ENCODE measurements at places on chromosomes 13 and 19.
A peak's percentile ranks its signal among the peaks of the same experiment; 100 is the strongest.

- no peak for DNase-seq
These were observed 18.5 kb upstream of the IGLON5 start for GRCh38 chr19:51292971-51293370.

DNA sequence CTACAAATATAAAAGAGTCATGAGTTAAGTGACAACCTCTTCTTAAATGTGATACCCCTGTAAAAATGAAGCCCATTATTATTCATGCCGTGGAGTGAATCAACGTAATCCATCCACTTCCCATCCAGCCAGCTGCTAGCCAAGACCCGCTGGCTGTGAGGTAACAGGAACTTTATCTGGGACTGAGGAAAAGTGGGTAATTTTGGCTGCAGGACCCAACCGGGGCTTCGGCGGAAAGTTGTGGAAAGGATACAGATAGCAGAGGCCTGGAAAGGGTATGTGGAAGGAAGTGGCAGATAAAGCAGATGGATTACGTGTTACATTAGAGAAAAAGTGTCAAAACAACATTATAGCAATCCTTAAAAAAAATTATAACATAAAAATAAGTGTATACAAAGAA is 48.3 kb downstream of the SLC7A1 start:
- DNase-seq: no peak

- no peak for DNase-seq
These were observed 21.1 kb downstream of the LATS2 start for GRCh38 chr13:21040120-21040826.

GRCh38 chr19:13214036-13214730 is 64.0 kb downstream of the IER2 start:
- no peak for DNase-seq

- DNase-seq: peak; percentile 55
These were observed 33.4 kb downstream of the ZNF45 start for GRCh38 chr19:43901395-43902390.

DNA sequence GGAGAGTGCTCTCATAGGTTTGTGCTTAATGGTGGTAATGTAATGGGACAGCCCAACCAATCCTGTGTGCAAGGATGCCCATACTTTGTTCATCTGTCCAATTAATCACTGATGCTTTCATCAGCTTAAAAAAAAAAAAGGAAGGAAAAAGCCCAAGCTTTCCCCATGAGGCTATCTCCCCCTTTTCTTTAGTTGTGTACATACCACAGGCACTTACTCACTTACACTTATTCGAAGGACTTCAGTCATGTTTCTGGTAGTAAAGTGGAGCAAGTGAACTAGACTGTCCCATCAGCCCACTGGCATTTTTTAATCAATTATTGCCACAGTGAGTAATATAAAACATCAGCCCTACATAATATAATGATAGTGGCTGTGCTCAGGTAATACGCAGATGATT is 183.5 kb upstream of the UFM1 start:
- DNase-seq: no peak

GRCh38 chr19:1503089-1503924 is 9.5 kb downstream of the ADAMTSL5 start:
- DNase-seq: no peak

- DNase-seq: no peak
These were observed 181.4 kb downstream of the KLF5 start for GRCh38 chr13:73240193-73240592.

- no peak for DNase-seq
These were observed 20.6 kb downstream of the ZNF558 start for GRCh38 chr19:8811315-8812172.

DNA sequence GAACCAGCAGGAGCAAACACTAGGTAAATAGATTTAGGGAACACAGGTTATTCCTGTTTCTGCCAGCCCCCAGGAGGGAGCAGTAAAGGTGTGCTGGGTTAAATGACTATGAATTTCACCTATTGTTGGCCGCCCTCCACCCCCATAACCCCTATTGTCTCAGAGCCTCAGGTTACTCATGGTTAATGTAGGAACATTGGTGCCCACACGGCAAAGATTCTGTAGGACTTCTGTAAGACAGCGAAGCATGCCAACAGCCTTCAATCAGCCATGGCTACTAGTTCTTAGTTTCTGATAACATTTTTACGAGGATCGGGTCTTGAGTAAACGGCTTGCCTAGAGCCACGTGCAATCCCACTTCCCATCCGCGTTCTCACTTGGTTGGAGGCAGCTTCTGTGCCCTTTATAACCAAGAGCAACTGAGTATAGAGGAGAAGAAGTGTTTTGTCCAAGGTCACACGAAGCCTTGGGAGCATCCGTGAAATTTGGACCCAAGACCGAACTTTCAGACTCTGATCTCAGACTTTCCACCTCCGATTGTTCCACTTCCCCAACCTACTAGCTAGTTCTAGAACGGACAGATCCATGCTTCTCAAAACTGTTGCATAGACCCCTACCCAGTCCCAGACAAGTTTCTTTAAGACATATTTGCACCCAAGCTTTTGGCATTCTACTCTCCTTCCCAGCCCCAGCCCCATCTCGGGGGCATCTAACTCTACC is 5.1 kb upstream of the CACNG8 start:
- DNase-seq: no peak

GRCh38 chr13:40963927-40964326 is 55.2 kb downstream of the ELF1 start:
- no peak for DNase-seq

DNA sequence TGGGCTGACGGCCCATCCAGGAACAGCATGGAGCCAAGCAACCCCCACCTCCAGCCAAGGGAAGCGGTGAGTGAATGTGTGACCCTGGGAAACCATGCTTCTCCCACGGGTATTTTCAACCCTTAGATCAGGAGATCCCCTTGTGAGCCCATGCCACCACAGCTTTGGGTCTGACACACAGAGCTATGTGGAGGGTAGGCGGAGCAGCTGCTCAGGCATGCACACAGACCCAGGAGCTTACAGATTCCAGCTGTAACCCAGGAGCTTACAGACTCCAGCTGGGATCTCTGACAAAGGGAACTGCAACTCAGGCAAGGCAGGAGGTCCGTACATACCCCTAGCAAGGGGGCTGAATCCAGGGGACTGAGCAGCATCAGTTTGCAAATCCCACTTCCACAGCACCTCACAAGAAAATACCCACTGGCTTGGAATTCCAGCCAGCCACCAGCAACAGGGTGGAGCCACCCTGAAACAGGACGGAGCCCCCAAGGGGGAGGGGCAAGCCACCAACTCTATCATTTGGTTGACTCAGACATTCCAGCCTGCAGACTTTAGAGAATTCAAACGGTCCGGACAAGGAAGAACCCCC is 40.8 kb upstream of the RFXAP start:
- DNase-seq: peak; percentile 84

DNA sequence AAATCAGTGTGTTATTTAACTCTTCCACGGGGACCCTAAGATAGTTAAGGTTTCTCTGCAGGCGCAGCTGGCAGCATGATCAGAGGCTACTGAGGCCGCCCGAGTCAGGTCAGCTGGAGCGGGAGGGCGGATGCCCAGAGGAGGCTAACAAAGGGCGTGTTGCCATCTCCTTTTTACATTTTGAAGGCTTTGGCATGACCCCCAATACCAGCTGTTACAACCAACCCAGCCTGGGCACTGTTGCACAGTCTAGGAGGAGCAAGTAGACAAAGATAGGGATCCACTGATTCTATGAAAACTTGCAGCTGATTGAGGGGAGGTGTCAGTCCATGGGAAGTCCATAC is 15.7 kb downstream of the COL4A2 start:
- DNase-seq: no peak

DNA sequence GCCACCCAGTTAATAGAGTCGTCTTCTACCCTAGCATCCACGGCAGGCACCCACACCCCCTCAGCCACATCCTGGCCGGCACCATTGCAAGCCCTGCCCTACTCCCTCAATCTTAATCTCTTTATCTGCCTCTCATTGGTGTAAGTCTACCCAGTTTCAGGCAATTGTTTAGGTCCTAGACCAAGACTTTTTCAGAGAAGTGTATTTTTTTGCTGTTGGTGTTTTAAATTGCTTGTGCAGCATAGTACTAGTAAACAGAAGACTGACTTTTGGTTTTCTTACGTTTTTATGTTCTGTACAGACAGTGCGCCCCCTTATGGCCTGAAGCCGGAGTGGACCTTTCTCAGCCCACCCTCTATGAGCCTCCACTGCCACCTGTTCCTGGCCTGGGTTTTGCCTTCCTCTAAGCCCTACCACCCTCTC is 2.3 kb upstream of the LCP1 start:
- no peak for DNase-seq

- DNase-seq: no peak
These were observed 15.6 kb upstream of the PROZ start for GRCh38 chr13:113142876-113143275.
